Fibroblast of mammary gland (primary cell): ENCODE measurements at places on chromosomes 16 and 17.
A peak's percentile ranks its signal among the peaks of the same experiment; 100 is the strongest.

DNA sequence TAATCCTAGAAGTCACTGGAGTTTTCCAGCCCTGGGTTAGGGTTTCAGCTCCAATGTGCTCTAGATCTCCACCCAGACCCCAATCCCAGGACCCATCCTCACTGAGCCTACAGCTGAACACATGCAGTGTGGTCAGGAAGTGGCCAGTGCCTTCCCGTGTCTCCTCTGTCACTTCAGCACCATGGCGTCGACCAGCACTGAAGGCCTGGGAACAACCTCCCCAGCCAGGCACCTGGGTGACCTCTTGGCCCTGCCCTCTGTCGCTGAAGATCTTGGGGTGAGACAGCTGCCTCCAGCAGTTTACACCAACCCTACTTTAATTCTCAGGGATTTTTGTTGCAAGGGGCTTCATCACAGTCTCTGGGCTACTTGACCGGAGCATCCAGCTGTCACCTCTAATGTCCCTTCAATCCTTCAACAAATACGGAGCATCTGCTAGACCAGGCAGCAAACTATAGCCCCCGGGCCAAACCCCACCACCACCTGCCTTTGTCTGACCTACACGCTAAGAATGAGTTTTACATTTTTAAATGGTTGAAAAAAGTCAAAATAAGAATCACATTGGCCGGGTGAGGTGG is 18.0 kb upstream of the GSG1L start:
- no peak for DNase-seq

DNA sequence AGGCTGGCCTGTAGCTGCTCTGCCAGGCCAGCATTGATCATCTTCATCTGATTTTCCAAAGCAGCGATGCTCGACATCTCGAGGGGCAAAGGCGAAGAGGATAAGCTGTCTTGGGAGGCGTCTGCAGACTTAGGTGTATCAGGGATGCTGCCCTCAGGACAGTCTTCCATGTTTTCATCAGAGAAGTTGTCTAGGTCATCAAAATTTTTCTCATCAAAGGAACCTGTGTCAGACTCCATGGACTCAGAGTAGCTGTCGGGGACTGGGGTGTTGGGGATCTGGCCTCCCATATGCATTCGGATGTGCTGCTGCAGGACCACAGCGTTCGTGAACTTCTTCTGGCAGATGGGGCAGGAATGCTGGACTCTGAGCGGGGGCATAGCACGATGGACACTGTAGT is 11.5 kb downstream of the SALL1 start:
- DNase-seq: no peak

- DNase-seq: peak; percentile 39
Measured at GRCh38 chr17:40886090-40886489, 1.0 kb upstream of the KRT20 start.

DNA sequence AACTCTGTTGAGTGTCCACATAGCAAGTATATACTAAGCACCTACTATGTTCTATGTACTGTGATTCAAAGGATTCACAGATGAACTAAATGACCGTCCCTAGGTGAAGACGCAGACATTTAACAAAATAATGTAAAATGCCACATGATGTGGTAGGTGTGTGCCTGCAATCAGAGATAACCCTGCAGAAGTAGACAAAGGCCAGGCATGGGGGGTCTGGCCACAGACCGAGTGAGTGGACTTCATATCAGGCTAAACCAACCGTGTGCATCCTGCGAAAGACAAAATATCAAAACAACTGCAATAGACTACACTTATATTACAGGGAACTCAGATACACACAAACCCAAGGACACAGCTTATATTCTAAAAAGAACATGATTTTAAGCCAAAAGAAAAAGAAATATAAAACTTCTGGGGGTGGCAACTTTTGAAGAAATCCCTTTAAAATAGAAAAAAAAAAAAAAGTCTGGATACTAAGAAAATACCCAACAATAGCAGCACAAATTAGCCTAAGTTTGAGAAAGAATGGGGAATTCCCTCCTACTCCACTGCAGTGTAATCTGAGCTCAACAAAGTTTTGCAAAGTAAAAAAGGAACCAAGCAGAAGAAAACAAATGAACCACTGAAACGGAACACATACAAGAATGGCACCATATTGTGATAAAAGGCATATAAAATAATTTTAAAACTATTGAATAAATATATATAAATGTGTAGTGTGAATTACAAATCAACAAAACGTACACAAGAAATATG is 12.3 kb downstream of the HSDL1 start:
- DNase-seq: no peak

GRCh38 chr16:78894886-78895285 is 705.7 kb downstream of the MAF start:
- DNase-seq: no peak

GRCh38 chr16:3036726-3037315 is at the start of gene BICDL2:
TSS of gene BICDL2 (minus strand) at chr16:3036944. CDS start at chr16:3035496, 1,448 bp downstream.
- no peak for DNase-seq

DNA sequence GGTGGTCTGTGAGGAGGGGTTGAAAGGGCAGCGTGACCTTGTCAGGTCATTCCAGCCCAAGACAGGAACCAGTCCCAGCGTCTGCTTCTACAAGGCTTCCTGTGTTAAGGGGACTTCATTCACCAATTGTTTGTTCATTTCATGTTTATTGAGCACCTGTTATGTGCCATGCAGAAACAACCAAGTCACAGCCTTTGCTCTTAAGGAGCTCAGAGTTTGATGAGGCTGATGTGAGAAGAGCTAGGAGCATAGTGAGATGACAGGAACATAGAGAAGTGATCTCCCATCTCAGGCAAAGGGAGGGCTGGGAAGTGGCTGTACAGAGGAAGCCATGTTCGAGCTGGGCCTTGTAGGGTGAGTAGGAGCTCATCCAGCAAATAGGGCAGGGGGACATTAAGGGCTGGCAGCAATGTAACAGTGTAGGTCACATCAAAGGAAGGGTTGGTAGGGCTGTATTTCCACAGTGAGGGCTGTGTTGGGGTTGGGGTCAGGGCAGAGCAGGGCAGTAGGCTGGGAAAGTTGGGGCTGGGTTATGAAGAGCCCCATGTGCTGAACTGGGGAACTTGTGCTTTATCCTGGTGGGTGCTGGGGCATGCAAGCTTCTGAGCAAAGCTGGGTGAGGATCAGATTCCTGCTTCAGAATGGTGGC is 79.8 kb downstream of the ARHGAP23 start:
- DNase-seq: no peak

DNA sequence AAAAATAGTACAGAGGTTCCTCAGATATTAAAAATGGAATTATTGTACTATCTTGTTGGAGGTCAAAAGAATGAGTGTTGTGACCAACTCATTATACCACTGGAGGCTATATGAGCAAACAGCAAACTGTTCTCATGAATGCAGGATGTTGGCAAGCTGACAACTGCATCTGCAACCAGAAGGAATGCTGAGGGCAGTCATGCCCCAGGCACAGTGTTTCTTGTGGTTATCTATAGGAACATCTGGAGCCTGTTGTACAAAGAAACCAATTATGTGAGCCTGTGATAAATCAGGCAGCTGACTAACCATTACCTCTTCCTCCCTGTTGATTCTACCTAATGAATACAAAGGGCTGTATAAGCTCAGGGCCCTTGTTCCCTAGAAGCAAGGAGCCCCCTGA is 2057.1 kb downstream of the TP53TG3F start:
- DNase-seq: no peak

- no peak for DNase-seq
Measured at GRCh38 chr16:25118851-25119578, 7.5 kb downstream of the LCMT1 start.

DNA sequence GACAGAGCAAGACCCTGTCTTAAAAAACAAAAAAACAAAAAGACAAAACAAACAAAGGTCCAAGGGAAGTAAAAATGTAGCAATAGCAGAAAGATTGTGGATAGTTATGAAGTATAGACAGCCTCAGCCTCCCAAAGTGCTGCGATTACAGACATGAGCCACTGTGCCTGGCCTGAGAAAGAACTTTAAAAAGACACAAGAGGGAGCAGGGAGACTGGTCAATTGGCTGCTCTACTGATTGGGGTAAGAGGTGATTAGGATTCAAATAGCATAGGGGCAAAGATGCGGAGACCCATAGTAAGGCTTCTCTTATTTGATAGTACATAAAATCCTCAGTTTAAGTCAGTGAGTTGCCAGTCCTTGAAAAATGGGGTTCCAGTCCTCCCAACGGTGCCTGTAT is 518.2 kb upstream of the GOT2 start:
- no peak for DNase-seq

GRCh38 chr16:56861092-56861610 is 3.9 kb upstream of the SLC12A3 start:
- DNase-seq: no peak

GRCh38 chr16:61952841-61953240 is 83.4 kb downstream of the CDH8 start:
- no peak for DNase-seq

- DNase-seq: no peak
Measured at GRCh38 chr16:26701243-26701886, 365.4 kb upstream of the C16orf82 start.

GRCh38 chr17:16519021-16519420 is 27.0 kb upstream of the LRRC75A start:
- no peak for DNase-seq

DNA sequence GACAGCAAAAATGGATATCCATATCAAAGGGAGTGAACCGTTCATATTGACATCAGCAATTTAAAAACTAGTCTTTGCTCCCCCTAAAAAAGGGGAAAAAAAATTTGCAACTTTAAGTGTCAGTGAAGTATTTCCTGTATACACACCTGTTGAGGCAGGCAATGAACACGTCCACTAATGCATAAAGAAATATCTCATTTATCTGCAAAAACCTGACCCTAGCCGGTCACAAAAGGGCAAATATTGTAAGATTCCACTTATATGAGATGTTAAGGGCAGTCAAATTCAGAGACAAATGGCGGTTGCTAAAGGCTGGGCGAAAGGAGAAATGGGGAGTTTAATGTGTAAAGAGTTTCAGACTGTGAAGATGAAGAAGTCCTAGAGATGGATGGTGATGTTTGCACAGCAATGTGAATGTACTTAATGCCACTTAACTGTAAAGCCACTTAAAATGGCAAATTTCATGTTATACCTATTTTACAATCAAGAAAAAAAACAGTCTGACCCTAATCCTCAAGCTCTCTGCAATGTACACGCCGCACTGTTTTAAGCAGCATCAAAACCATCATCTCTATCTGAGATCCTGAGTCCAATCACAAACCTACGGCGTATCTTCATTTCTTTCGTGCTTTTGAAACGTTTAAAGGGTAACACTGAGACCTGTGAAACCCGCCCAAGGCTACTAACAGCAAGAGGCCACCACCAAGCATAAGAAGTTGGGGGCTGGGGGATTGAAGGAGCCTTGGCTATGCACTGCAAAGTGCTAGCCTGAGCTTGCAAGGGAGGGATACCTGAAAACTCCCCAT is 1.1 kb downstream of the PARN start:
- DNase-seq: no peak

- DNase-seq: peak; percentile 92
Measured at GRCh38 chr17:7281074-7281952, at the start of gene SLC2A4. TSS of gene SLC2A4 (plus strand) at chr17:7281718. CDS start at chr17:7281935, 217 bp downstream.

DNA sequence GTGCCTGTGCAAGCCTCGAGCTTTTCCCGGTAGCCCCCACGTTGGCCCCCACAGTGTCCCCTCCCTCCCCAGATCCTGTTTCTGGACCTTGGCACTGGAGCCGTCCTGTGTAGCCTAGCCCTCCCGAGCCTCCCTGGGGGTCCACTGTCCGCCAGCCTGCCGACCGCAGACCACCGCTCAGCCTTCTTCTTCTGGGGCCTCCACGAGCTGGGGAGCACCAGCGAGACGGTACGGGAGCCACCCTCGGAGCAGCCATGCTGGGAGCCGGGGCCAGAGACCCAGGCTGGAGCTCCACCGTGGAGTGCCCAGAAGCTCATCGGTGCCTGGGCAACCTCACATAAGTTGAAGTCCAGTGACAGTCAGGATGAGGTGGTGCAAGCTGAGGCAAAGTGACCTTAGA is 11.8 kb downstream of the RGS11 start:
- no peak for DNase-seq

- no peak for DNase-seq
Measured at GRCh38 chr16:67246756-67247191, 507 bp downstream of the FHOD1 start.

- no peak for DNase-seq
Measured at GRCh38 chr16:78794581-78795250, 695.3 kb downstream of the WWOX start.

GRCh38 chr17:17827826-17828621 is 8.8 kb downstream of the SREBF1 start:
- no peak for DNase-seq

- DNase-seq: peak; percentile 56
Measured at GRCh38 chr17:1147664-1148063, 32.1 kb downstream of the ABR start.
